Activated naive CD4-positive, alpha-beta T cell (primary cell): ENCODE measurements at places on chromosomes 2 and 18.

- no peak for DNase-seq
These were observed 103.2 kb upstream of the SIX3 start for GRCh38 chr2:44838116-44838790.

DNA sequence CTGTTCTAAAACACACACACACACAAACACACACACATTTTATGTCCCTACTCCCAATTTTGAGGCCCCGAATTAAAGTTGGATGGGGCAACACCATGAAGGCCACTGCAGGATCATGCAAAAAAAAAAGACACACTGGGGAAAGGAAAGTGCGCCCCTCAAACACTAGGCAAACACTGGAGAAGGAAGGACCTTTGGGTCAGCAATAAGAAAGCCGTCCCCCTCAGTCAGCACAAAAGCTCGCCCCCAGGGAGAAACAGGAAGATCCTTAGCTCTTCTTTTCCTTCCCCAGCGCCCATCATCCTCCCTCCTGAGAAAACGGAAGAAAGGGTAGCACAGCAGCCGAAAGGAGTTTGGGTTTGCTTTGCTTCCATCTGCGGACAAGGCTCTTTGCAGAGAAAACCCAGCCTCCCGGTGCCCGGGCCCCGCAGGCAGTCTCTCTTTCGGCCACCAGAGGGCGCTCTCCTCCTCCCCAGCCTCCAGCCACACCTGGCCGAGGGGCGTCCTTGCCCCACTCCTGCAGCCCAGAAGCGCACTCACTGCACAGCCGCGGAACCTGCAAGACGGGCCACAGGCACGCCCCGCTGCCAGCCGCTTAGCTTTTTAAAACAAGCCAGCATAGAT lies 248.5 kb downstream of the CDH20 start:
- DNase-seq: peak; percentile 3

- no peak for DNase-seq
These were observed 6.4 kb downstream of the ATL2 start for GRCh38 chr2:38370664-38371063.

GRCh38 chr2:179024445-179024844 lies 25.5 kb downstream of the CCDC141 start:
- no peak for DNase-seq

- DNase-seq: no peak
These were observed 17.7 kb downstream of the IWS1 start for GRCh38 chr2:127508631-127509034.

DNA sequence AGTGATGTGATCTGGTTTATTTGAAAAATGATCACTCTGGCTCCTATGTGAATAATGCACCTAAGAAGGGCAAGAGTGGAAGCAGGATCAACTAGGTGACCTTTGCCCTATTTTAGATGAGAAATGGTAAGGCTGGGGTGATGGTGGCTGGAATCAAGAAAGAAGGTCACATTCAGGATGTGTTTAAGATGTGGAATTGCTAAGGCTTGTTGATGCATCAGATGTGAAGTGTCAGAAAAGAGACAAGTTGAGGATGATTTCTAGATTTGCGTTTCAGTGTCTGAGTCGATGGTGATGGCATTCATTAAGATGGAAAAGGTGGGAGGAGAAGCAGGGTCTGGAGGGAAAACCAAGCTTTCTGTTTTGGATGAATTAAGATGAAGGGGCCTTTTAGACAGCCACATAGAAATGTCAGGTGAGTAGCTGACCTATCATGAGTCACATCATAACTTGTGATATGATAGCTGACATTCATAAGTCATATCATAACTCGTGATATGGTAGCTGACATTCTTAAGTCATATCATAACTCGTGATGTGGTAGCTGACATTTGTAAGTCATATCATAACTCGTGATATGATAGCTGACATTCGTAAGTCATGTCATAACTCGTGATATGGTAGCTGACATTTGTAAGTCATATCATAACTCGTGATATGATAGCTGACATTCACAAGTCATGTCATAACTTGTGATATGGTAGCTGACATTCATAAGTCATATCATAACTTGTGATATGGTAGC lies 101.2 kb upstream of the SEC11C start:
- no peak for DNase-seq

- DNase-seq: no peak
These were observed 205.9 kb downstream of the EIPR1 start for GRCh38 chr2:3171564-3172264.

- no peak for DNase-seq
These were observed 113.4 kb downstream of the ZBTB7C start for GRCh38 chr18:48295586-48296311.
